ENCODE measurements at places on chromosomes 3 and 15.

DNA sequence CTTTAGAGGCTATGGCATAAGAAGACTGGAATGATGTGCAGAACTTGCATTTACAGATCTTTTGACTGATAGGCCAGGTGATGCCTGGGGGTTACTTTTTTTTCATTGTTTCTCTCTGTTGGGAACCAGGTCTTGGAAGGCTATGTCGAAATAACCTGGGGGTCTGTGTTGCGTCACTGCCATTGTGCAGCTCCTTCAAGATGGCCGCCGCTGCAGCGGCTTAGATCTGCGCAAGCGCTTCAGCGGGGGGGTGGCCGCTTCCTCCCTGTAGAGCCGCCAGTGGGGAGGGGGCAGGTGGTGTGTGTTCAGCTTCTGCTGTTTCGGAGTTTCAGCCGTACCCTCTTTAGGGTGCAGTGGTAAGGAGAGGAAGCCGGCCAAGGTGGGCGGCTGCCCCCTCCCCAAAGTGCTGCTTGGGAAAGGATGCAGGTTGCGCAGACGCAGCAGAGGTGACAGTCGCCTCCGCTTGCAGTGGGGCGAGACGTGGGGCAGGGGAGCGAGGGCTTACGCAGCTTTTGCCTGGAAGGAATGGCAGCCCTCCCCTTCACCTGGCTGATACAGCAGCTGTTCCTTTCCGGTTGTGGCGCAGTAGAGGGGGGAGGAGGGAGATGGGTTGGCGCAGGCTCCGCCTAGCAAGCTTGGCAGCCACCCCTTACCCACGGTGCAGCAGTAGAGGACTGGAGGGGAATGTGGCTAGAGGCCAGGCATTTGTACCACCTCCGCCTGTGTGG lies 1.5 kb downstream of the SNRPN start:
- peak; percentile 4 for DNase-seq

GRCh38 chr3:10528046-10528445 lies 22.7 kb upstream of the ATP2B2 start:
- DNase-seq, result no peak

DNA sequence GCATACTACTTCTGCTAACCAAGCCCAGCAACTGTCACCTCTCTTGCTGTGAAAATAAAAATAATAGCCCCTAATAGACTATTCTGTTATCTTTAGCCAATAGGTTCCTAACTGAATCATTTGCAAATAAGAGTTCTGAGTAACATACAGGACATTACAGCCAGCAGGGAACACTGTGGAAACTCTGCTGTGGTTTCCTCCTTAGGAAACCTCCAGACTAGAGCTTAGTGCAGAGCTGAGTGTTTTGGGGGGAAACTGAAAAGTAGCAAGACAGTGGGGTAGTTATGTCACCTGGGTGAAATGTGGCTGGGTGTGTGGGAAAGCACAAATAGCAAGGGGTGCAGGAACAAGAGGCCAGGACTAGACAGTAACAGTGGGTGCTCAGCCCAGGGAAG lies 32.4 kb downstream of the DZIP1L start:
- no peak for DNase-seq

GRCh38 chr3:10189557-10190354 lies 25.0 kb downstream of the IRAK2 start:
- peak; percentile 57 for DNase-seq

DNA sequence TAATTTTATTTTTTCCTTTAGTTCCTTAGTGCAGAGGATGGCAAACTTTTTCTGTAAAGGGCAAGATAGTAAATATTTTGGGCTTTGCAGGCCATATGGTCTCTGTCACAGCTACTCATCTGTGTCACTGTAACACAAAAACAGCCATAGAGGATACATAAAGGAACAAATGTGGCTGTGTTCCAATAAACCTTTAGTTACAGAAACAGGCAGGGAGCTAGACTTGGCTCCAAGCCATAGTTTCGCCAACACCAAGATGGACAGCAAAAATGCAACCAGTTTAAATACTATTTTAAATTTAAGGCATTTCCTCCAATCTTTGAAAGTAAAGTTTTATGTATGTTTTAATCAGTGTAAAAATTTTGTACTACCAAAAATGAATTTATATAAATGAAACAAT lies 753.4 kb downstream of the FHIT start:
- DNase-seq, result no peak

- no peak for DNase-seq
Measured at GRCh38 chr3:56190771-56191305, 277.4 kb downstream of the ERC2 start.

- no peak for DNase-seq
Measured at GRCh38 chr3:188262913-188263683, 109.1 kb downstream of the LPP start.

GRCh38 chr15:35151381-35151780 lies 66.3 kb upstream of the NANOGP8 start:
- DNase-seq, result no peak

- DNase-seq, result no peak
Measured at GRCh38 chr3:171135549-171135948, 109.0 kb upstream of the SLC2A2 start.

Data from hematopoietic multipotent progenitor cell treated with erythropoietin and hydrocortisone succinate and interleukin-3 and kit ligand, for 17 days (in vitro differentiated cells).